G401 (cell line): ENCODE measurements at places on chromosomes 11 and 22. TPM values are rescaled to one million over a fixed set of nuclear protein-coding genes. Genes with fewer than 3 reads are reported as not detected.

- DNase-seq, result no peak
Measured at GRCh38 chr11:13368041-13368446, 90.5 kb downstream of the BMAL1 start.

- no peak for DNase-seq
Measured at GRCh38 chr11:93697611-93698010, 36.1 kb downstream of the CEP295 start.

- DNase-seq, result no peak
Measured at GRCh38 chr11:134779179-134779578, 367.1 kb upstream of the B3GAT1 start.

- no peak for DNase-seq
Measured at GRCh38 chr11:91749251-91749650, 475.4 kb upstream of the FAT3 start.

OR5P2 gene
- total RNA-seq, result 1.2 TPM in 1 of 2 replicates, not detected in the other
